RWPE1 (cell line): ENCODE measurements at places on chromosomes 12 and 14.

- peak; percentile 76 for DNase-seq
Observed at GRCh38 chr12:104602896-104603295, 146.1 kb downstream of the CHST11 start.

DNA sequence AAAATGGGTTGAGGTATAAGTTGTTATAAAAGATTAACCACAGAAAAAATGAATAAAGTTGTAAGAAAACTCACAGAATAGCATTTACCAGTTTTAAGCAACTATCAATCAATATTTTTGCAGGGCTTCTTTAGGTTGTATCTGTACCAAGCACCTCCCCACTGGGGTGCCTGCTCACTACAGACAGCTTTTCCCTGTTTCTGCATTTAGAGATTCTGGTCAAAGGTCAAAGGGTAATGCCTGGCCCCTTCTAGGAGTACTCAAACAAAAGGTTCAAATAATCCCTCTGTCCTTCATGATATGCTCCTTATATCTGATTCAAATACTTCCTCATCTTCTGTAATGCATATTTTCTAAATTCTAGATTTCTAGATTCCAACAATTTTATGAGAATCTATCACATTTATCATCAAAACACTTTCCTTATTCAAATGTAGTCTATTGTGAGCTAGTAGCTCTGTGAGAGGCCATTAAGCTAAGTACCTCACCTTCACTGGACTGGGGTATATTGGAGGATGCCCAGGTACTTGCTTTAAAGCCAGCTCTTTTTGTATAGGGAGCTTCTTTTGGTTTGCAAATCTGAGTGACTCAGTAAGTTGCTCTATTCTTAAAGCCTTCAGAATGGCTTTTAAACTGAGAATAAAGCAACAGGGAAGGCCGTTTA is 120.7 kb upstream of the PTPRB start:
- DNase-seq, result no peak

DNA sequence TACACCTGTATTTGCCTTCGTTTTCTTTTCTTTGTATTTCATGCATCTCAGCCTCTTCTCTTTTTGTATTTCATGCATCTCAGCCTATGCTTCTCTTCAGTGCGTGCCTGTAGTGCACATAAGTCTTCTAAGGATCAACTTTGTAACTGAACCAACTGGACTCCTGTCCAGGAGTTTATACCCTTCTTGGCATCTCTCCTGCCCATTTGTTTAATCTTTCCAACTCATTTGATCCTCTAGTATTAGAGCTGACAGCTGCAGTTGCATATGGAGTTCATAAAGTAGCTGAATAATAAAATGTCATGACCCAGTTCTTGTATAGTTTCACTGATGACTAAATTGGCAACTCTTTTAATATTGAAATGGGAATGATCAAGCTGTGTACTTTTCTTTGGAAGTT is 89.7 kb downstream of the FGD4 start:
- DNase-seq, result no peak

DNA sequence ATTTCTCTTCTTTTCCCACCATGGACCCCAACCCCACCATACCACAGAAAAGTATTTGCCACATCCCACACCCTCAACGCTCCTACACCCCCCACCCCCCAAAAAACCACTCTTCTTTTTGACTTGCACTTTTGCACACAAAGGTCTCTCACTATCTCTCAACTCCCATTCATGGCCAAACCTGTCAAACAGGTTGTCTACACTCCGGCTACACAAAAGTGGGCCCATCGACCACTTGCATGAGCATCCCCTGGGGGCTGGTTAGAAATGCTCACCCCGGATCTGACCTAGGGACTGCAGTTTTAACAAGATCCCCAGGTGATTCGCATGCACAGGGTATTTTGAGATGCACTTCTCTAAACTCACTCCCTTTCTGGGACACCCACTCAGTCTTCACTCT is 248.2 kb downstream of the DPF3 start:
- no peak for DNase-seq

- DNase-seq, result peak; percentile 14
Observed at GRCh38 chr12:53268630-53269562, 797 bp downstream of the ESPL1 start.

DNA sequence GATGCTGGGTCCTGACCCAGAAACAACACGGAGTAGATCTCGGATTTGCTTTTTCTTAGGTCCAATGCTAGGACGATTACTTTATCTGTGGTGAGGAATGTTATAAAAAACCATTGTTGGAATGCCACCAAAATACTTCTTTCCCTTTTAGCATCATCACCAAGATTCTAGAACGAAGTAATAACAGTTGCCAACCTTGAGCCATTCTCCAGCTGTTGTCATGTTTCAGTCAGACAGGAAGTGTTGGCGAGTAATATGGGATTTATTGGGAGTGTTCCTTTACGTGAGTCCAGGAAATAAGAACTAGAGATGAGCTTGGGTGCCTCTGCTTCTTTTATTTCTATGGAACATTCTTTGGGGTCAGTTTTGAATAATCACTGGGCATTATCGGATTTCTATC is 892.9 kb downstream of the DIO2 start:
- no peak for DNase-seq
